Fibroblast of lung (primary cell): ENCODE measurements at places on chromosomes 6 and 20. TPM values are rescaled to one million over a fixed set of nuclear protein-coding genes. Genes with fewer than 3 reads are reported as not detected.

GRCh38 chr20:10319855-10320254 lies 101.2 kb downstream of the SNAP25 start:
- DNase-seq: peak; percentile 62

DNA sequence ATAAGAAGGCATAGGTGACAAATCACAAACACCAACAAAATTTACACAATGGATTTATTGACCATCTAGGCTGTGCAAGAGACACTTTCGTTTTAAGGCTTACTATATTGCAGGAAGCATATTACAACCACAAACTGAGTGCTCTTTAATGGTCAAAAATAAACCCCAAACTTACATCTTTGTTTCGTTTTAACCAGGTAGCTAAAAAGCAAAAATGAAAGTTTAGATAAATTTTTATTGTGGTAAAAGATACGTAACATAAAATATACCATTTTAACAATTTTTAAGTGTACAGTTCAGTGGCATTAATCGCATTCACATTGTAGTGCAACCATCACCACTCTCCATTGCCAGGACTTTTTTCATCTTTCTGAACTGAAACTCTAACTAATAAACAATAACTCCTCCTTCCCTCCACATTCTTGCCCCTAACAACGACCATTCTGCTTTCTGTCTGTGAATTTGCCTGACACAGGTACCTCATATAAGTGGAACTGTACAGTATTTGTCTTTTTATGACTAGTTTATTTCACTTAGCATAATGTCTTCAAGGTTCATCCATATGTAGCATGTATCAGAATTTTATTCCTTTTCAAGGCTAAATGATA lies 32.3 kb upstream of the DUSP22 start:
- no peak for DNase-seq

- DNase-seq: no peak
These were observed 307.0 kb downstream of the TAF4 start for GRCh38 chr20:61758564-61759200.

GRCh38 chr20:50363027-50363426 lies 147.2 kb upstream of the PTPN1 start:
- DNase-seq: no peak

GRCh38 chr6:41017663-41018062 lies 21.4 kb downstream of the UNC5CL start:
- no peak for DNase-seq

- peak; percentile 84 for DNase-seq
These were observed 291.1 kb downstream of the CLIC5 start for GRCh38 chr6:45724511-45724910.

LGSN gene
- total RNA-seq: under 0.01 TPM in 1 of 2 replicates, not detected in the other

DNA sequence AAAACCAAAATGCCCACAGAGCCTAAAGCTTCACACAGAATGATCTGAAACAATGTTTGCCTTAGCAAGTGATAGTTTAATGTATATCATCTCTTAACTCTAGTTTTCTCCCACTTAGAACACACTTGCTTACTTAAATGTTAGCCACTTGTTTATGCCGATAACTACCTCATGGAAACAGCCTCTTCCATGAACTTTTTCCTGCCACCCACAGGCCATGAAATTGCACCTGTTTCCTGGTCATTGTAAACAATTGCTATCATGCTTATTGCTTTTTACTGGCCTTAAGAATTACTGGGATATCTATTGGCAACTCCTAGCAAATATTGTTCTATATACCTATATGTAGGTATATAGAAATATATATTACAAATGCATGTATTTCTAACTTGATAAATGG lies 231.1 kb downstream of the HDGFL1 start:
- no peak for DNase-seq

GRCh38 chr6:37204014-37204751 lies 34.2 kb downstream of the PIM1 start:
- peak; percentile 56 for DNase-seq

KIFC1 gene
- total RNA-seq: 0.51 and 5.3 TPM in 2 replicates

MDFI gene
- 0.17 and 3.3 TPM in 2 replicates for total RNA-seq

C20orf141 gene
- not detected in 2 replicates for total RNA-seq

GSTA2 gene
- not detected in 2 replicates for total RNA-seq

- DNase-seq: peak; percentile 47
These were observed 61.3 kb downstream of the ZDHHC14 start for GRCh38 chr6:157442291-157442690.

- peak; percentile 88 for DNase-seq
These were observed 84.4 kb downstream of the SLX4IP start for GRCh38 chr20:10519361-10520046.

- peak; percentile 98 for DNase-seq
These were observed 609.8 kb downstream of the RFPL4B start for GRCh38 chr6:112956696-112957535.

- DNase-seq: peak; percentile 80
These were observed 291.2 kb downstream of the CDH26 start for GRCh38 chr20:60249436-60249835.

- no peak for DNase-seq
These were observed 3.2 kb downstream of the DSE start for GRCh38 chr6:116373940-116374339.

DNA sequence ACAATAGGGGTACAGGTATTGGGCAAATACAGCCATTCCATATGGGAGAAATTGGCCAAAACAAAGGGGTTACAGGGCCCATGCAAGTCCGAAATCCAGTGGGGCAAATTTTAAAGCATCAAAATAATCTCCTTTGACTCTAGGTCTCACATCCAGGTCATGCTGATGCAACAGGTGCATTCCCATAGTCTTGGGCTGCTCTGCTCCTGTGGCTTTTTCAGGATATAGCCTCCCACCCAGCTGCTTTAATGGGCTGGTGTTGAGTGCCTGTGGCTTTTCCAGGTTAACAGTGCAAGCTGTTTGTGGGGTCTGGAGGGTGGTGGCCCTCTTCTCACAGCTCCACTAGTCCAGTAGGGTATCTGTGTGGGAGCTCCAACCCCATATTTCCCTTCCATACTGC lies 607.1 kb downstream of the MEI4 start:
- DNase-seq: no peak

- DNase-seq: peak; percentile 85
These were observed 17.8 kb downstream of the SLC22A1 start for GRCh38 chr6:160139420-160139851.

FOXS1 gene
- under 0.01 TPM in 1 of 2 replicates, not detected in the other for total RNA-seq

ADAT2 gene
- 4.1 and 5.0 TPM in 2 replicates for total RNA-seq

- DNase-seq: no peak
These were observed 24.8 kb upstream of the DACT2 start for GRCh38 chr6:168344338-168344737.

- no peak for DNase-seq
These were observed 13.3 kb upstream of the WTAP start for GRCh38 chr6:159713984-159714383.

ADIG gene
- total RNA-seq: not detected in 2 replicates

POM121L2 gene
- not detected in 2 replicates for total RNA-seq

SRC gene
- total RNA-seq: 12.3 and 20.3 TPM in 2 replicates

- DNase-seq: peak; percentile 80
These were observed 28.4 kb downstream of the PAQR8 start for GRCh38 chr6:52390361-52390727.

- no peak for DNase-seq
These were observed 59.4 kb upstream of the PTGIS start for GRCh38 chr20:49627329-49627761.

TINAG gene
- not detected in 2 replicates for total RNA-seq

SIRPD gene
- not detected in 2 replicates for total RNA-seq

- no peak for DNase-seq
These were observed 9.5 kb upstream of the NKX2-2 start for GRCh38 chr20:21523281-21523868.

MATN4 gene
- total RNA-seq: under 0.01 TPM in 2 replicates

DNA sequence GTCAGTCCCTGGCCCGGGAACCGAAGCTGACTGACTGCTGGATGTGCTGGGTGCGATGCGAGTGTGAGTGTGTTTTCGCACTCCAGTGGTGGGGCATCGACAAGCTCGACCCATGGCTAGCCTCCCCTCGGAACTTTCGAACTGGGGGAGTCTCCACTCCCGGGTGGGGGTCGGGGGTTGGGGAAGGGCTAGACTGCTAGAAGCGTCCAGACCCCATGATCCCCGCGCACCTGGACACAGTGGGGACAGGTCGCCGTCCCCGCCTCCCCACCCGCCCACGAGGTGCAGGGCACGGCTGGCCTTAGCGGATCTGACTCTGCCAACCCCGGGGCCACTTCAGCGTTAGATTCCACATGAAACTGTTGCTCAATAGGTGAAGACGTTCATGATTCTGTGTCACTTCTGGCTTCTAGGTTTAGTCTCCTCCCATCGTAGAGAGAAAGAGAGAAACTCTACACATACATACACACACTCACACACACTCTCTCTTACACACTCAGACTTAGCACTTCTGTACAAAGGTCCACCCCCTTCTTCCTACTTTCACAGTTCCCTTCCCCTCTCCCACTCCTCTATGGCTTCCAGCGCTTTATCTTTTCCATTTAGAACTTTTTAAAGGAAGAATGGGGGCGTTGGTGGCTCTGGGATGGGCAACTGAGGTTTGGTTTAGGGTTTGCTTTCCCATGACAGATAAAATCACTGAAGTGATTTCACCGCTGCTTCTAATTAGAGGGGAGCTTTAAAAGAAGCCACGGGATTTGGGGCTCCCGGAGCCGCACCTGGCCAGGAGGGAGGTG lies 5.1 kb upstream of the TFAP2A start:
- DNase-seq: no peak

DNA sequence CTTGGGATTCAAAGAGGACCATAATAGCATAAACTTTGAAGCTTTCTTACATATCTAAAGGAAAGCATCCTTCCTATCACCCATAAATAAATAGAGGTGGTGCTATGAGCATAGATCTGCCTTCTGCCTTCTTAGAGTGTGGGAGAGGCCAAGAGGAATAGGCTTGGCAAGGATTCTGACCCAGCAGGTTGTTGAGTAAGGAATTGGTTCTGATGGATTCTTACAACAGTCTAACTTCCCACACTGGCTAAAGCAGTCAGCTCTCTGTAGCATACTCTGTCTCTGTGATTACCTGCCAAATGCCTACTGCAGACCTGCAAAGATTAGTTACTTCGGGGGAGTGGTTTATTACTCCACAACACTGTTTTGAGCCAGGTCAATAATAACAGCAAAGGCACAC lies 198.0 kb upstream of the RAB32 start:
- DNase-seq: no peak

CST2 gene
- not detected in 2 replicates for total RNA-seq

DNA sequence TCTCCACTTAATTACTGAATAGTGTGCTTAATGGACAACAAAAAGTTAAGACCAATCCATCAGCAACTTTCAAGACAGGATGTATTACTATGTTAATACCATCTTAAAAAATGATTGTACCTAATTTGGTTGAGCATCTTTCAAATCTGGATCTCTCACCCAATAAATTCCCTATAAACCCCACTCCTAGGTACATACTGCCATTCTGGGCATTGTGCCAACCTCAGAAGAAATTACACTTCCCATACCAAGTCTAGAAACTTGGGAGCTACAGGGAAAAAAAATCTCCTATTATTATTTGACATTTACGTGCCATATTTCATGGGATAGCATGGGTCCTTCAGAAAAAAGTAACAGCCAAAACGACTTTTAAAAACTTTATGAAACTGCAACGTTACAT lies 5.1 kb downstream of the SYNCRIP start:
- DNase-seq: no peak

GRCh38 chr6:79170959-79171358 lies 63.5 kb downstream of the HMGN3 start:
- DNase-seq: peak; percentile 90

DNA sequence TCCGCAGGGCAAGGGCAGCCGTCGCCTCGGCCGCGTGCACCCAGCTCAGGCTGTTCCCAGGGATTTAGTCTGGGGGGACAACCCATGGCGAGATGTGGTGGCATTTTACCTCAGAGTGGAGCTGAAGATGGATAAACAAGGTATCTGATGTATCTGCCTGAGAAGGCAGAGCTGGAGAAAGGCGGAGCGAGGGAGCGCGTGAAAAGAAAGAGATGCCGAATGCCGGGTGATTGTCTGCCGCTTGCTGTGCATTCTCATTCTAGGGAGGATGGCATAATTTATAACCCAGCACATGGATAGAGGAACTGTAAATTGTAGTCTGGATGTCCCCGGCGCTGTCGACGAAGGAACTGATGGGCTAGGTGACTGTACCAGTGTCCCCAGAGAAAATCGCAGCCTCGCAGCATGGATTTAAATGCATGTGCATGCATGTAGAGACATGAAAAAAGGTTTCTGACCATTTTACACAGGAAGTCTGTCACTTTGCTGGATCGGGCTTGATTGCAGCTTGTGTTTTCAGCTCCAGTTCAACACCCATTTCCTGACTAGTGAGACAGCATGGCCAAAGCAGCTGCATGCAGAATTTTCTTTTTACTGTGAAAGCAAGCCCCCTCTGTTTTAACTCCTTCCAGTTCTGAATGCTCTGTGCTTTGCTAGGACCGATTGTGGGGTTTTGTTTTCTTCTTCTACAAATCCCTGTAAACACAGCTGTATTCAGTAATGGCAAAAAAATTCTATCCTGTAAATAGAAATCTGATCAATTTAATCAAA lies 149.7 kb downstream of the PRL start:
- DNase-seq: peak; percentile 19

DNA sequence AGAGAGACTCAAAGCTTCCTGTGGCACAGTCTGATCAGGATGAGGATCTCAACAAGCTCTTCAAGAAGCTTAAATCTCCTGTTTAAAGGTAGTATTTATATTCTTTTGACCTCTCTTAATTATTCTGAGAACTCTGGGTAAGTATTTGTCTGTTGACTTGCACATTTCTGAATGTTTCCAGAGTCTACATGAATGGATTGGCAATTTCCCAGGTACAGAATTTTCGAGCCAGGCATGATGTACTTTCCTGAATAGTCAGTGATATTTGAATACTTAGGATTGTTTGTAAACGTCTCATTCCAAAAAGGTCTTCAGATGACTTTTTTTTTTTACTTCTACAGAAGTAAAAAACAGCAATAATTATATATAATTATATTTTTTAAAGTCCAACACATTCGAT lies 293.4 kb downstream of the TBC1D32 start:
- no peak for DNase-seq

GRCh38 chr6:118705544-118706491 lies 54.4 kb upstream of the CEP85L start:
- peak; percentile 92 for DNase-seq

DEFB132 gene
- total RNA-seq: not detected in 2 replicates

GRCh38 chr20:23666698-23667097 lies 22.1 kb downstream of the CST4 start:
- no peak for DNase-seq

DNA sequence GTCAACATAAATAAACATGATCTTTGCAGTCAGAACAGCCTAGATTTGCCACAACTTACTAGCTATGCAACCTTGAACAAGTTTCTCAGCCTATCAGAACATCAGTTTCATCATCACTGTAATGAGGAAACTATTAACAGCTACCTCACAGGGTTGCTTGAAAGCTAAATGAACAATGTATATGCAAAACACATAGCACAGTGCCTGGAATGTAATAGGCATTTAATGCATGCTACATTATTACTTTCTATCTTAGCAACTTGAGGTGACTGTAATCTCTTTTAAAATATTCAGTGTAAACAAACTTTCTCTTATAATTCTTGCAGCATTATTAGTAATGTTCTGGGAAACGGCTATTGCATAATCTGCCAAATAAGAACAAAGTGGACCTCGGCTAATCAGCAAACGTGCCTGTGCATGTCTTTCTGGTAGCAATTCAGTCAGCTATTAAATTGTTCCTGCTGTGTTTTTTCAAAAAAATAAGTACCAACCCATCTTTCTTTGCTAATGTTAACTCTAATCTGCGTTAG lies 61.5 kb downstream of the SYNE1 start:
- peak; percentile 69 for DNase-seq

- DNase-seq: no peak
These were observed 13.5 kb upstream of the CD2AP start for GRCh38 chr6:47464052-47464451.
